Glomerular endothelial cell (primary cell): ENCODE measurements at places on chromosomes 2 and 18.

DNA sequence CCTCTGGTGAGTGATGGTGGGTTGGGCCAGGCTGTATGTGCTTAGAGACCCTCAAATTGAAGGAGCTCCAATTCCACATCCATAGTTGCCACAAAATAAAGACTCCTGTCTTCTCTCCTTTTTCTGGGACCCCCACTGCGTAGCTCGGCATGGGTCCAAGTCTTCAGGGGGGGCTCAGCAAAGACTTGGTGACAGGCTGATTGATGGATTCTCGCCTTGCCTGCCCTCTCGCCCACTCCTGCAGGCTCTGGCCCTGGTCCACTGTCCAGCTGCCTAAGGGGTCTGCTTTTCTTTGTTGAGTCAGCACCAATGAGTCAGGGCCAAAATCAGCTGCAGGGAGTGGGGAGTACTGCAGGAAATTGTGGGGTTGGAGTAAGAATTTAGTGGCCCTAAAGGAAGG is 21.5 kb downstream of the RPL37A start:
- no peak for DNase-seq

- no peak for DNase-seq
Observed at GRCh38 chr2:171702781-171703556, 15.7 kb downstream of the DYNC1I2 start.

GRCh38 chr2:60353863-60354262 is 199.6 kb downstream of the BCL11A start:
- no peak for DNase-seq

GRCh38 chr2:11746376-11746806 is at the start of gene LPIN1:
Gene LPIN1, plus strand, starts transcription at chr2:11746632. Its CDS starts 18,910 bp downstream, at chr2:11765542.
- no peak for DNase-seq

GRCh38 chr2:9052821-9053533 is 49.5 kb upstream of the MBOAT2 start:
- no peak for DNase-seq

DNA sequence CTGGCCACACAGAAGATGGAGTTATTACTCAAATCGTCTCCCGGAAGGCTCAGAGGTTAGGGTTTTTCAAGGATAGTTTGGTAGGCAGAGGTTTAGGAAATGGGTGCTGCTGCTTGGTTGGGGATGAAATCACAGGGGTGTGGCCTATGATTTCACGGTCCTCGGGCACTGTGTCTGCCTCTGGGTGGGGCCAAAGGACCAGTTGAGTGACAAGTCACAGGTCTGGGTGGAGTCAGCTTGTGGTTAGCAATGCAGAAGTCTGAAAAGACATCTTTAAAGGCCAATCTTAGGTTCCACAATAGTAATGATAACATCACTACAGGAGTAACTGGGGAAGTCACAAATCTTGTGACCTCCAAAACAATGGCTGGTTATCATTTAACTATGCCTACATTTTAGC is 387.8 kb downstream of the ZNF521 start:
- no peak for DNase-seq

DNA sequence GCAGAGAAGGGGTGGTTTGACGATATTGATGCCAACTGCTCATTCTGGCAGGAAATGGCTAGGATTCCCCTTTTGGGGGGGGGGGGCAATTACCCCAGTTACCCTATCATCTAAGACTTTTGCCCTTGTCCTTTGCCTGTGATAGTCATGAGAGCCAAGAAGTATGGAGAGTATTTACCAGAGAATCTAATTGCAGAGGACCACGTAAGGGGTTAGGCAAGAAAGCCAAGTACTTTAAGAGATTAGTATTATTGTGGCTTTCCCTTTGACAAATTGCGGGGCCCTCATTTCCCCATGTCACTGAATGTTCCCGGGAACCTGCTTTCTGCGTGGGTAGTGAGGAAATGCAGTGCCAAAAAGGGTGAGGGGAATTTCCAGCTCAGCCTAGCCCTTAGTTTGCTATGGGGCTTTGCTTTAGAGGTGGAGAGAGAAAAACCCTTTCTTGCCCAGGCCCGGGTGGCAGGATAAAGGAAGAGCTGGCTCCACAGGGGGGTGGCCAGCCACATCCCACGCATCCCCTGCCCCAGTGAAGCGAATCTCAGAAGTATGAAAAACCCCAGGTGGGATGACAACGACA is 1.5 kb downstream of the AQP4 start:
- no peak for DNase-seq

- DNase-seq, result no peak
Observed at GRCh38 chr18:6610466-6610865, 119.0 kb upstream of the ARHGAP28 start.

DNA sequence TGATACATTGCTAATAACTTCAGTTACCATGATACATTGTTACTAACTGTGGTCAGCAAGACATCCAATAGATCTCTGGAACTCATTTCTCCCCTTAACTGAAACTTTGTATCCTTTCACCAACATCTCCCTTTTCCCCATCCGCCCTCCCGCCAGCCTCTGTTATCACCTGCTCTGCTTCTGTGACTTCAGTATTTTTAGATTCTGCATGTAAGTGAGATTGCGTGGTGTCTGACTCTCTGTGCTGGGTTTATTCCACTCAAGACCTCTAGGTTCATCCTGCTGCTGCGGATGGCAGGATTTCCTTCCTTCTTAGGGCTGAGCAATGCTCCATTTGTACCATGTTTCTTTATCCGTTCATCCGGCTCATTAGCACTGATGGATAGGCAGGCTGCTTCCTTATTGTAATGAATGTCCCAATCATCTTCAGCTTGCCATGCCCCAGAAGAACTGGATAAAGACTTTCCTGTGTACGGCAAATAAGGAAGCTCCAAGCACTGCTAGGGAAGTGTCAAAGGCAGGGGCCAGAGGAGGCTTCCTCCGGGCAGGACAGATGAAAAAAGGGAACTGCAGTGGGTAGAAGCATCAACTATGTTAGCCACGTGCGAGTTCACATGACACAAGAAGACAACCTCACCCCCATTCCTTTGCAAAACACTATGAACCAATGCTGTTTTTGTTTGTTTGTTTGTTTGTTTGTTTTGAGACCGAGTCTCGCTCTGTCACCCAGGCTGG is 113.4 kb downstream of the EIPR1 start:
- DNase-seq, result no peak

- no peak for DNase-seq
Observed at GRCh38 chr2:24469148-24469650, 21.9 kb upstream of the NCOA1 start.

DNA sequence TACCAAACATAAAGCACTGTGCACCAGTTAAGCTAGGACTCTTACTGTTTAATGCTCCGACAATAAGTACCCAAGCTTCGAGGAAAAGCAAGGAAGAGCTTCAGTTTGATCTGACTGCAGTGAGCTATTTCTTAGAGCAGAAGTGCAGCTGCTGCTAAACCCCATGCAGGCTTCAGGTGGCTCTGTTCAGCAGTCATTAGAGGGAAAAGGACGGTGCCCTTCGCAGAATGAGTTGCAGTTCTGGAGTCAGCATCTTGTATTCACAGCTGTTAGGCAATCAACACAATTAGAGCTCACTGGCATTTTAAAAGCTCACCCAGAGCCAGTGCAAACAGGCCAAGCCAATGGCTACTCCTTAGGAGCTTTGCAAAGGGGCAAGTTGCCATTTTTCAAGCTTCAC is 1.5 kb upstream of the CERKL start:
- no peak for DNase-seq

DNA sequence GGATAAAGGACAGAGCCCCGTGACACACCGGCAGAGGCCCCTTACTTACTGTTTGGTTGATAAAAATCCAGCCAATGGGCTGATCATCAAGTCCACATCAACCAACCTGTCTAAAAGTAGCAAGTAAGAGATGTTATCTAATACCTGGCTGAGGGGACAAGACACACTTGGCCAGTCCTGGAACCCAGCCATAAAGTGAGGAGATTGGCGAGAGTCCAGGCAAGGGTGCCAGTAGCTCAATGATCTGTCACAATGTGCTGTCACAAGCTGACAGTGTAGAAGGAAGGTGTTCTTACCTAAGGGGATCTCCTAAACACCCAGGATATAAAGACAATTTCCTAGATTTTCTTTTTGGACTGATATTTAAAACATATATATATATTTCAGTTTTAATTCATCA is 61.7 kb upstream of the IL1R2 start:
- no peak for DNase-seq

- peak; percentile 5 for DNase-seq
Observed at GRCh38 chr2:40760071-40760666, 308.3 kb upstream of the SLC8A1 start.

- DNase-seq, result no peak
Observed at GRCh38 chr18:79823120-79823519, 25.4 kb downstream of the KCNG2 start.

- no peak for DNase-seq
Observed at GRCh38 chr2:56230156-56230555, 46.4 kb downstream of the CCDC85A start.

DNA sequence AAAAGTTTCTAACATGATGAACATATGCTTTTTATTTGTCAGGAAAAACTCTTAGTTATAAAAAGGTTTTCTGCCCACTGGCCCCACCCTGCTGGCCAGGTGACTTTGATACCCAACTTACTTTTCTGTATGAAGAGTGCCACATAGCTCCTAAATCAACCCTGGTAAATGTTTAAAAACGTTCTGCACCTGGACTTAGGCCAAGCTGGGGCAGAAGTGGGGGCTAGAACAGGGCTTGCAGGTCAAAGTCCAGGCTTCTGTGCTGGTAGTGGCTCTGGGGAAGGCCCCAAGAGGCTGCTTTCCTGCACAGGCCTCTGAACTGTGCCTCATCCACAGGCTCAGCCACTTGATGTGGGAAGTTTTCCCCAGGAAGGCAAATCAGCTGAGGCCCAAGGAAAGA is 171.7 kb downstream of the ANKRD30B start:
- no peak for DNase-seq

DNA sequence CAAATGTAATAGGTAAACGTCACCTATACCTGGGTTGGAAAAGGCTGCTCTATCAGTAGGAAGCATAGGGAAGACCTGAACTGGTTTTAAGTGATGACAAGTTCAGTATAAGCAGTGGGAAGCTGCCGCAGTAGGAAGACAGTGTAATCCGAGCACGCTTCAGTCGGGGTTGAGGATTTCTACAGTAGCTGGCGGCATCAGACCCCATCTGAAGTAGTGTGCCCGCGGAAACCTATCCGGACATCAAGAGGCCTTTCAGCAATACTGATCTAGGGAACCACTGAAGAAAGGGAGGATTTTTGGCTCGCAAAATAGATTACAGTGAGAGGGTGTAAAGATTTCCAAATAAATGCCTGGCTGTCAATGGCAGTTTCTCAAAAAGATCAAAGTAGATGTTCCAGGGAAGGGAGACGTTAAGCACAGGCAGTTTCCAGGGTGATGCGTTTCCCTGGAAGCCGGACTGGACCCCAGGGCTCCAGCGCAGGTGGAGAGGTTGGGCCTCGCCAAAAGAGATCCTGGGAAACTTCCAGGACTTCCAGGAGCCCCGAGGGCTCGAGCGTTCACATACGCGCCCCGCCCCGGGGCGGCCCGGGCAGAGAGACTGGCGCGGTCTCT is 5.3 kb downstream of the LOXL3 start:
- DNase-seq, result no peak
